EL (cell line): ENCODE measurements at places on chromosomes 7 and 10.

DNA sequence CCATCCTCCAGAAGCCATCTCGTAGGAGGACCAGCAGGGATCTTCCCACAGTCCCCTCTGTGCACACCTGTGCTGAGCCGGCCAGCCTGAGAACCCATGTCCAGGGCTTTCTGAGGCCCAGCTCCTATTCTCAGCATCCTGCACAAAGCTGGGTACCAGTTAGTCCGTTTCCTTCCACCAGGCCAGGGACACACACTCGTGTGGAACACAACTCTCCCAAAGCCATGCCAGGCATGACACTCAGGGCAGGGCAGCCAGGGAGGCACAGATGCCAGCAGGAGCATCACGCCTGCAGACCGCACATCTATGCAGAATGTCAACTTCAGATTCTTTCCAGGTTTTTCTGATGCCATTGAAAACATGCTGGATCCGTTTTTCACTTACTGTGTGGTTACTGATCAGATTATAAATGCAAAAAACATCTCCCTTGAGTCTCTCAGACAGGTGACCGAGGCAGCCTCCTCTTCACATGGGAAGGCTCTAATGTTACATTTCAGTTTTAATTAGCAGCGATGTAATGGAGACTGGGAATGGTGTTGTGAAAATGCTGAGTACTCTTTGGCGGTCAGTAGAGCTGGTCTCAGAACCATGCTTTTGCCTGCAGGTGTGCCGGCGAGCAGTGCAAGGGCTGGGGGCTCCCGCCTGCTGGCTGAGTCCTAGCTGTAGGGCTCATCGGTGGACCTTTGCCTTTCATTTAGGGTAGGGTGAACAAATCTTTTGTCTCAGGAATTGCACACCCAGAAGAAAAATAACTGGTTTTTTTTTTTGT, 3.3 kb upstream of the SUN1 start:
- DNase-seq: no peak

DNA sequence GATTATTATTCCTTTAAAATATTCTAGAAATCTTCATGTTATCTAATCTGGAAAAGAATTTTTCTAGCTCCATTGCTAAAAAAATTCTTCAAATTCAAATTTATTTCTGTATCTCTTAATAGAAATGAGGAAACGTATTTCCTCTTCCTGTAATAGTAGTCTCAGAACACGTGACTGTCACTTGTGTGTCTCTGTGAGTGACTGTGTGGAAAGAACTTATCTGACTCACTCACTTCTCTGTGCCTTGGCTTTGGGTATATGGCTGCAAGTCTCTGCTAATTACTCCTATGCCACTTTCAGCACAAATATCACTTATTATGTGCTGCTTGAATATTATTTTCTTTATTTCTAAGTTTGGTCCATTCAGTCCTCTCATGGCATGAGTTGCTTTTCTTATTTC, 132.7 kb downstream of the CNTNAP2 start:
- DNase-seq: no peak

- DNase-seq: peak; percentile 69
Measured at GRCh38 chr10:16606421-16606820, 84.7 kb upstream of the C1QL3 start.

DNA sequence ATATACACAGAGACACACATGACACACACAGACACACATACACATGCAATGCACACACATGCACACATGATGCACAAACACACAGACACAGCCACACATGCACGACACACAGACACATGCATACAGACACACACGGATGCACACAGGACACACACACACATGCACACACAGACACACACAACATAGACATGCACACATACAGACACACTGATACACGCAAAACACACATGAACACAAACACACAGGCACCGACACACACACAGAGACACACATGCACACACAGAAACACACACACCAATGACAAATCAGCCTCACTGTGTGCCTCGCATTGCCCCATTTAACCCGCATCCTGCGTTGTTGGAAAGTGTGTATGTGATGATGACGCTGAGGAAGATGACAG, 232.4 kb downstream of the ADARB2 start:
- DNase-seq: no peak

DNA sequence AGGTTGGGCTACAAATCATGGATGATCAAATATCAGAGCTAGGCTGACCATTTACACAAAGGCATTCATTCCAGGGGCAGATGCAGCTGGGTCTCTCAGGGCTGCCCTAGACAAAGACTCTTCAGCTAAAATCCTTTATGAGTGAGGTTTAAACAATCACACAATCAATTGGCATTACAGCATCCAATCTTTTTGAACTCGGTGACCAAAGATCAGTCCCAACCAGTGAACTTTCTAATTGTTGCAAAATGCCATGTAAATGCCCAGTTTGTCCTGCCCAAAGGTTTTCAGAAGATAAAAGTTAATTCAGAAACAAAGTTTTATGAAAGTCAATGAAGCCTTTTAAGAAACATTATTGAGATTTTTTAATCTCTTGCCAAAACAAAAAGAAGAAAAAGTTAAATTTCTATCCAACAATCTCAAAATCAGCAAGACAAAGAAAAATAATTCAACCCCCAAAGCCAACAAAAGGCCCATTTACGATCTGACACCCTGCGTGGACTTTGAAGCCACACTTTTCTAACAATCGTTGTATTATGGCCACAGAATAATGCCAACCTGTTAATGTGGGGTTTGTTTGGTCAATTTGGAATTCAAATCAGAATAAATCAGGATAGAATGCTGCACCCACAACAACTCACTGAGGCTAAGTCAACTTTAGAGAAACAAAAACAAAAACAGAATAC, 40.9 kb downstream of the GPR37 start:
- no peak for DNase-seq

- no peak for DNase-seq
Measured at GRCh38 chr10:72808001-72808400, 85.5 kb upstream of the OIT3 start.

DNA sequence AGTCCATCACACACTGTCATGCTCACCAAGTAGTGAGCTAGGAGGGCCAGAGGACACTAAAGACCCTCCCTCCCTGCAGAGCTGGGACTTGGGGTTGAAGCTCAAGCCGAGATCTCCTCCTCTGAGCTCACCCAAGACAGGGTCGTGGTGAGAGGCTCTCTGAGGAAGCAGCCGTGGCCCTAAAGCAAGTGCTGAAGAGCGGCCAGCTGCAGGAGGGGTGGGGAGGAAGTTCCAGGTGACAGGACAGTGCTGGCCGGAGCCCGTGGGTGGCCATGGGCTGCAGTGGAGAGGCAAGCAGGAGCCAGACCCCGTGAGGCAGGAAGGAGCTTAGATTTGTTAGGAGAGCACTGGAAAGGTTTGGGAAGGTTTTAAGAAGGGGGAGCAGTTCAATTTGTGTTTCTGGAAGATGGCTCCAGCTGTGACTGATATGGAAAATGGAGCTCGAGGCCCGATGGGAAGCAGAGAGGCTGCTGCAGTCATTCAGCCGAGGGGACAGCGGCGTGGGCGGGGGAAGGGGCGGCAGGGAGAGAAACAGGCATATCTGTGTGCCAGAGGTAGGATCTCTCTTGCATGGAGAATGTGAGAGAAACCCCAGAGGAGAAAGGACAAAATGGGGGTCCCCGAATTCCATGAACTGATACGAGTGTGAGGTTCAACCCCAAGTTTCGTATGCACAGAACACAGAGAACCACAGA, 26.9 kb upstream of the DNAAF5 start:
- no peak for DNase-seq

DNA sequence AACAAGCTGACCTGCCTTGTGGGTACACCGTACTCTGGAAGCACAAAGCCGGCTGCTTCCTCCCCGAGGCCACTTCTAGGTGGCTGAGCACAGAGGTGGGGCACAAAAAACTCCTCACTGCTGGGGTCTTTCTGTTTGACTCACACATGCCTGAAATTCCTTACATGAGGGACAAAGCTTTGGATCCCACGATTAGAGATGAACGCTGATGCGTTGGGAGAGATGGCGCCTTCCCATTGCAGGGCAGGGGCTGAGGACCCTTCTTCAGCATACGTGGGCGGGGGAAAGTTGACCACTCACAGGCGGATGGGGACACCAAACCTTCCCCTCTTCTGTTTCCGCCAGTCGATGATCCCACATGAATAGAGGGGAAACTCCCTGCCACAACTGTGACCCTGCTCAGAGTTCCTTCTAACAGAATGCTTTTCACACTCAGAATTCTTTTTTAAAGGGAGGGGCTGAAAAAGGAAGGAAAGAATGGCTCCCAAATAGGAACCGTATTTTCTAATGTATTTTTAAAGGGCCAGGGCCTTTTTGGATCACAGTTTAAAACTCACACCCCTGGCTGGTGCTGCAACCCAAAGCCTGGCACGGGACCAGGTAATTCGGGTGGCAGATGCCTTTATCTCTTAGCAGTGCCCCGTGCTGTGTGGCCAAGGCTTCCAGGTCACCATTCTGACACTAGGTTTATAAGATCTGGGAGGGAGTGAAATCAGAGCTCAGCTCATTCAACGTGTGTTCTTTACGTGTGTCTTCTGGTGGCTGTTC, 134.0 kb downstream of the PRKAG2 start:
- peak; percentile 21 for DNase-seq

GRCh38 chr7:36906448-36906847, 182.2 kb upstream of the AOAH start:
- DNase-seq: no peak

DNA sequence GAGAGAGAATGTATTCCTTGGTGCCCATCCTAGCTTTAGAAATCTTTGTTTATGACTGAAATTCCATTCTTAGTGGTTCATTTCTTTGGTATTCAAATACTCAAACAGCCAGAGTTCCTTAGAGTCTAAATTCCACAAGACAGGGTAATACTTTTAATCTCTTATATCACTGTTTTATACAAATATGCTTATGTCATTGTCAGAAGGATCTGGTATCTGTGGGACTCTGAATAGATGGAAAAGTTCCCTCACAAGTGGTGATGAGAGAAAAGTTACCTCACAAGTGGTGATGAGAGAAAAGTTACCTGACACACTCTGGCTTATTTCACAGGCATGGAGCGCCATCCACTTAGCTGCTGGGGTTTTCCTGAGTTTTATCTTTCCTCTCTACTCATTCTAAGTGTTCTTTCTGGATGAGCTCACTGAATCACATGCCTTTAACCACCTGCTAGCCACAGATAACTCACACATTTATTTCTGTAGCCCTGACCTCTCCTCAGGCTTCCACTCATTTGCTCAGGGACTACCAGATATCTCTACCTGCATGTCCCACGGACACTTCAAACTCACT, 784.0 kb downstream of the SUGCT start:
- peak; percentile 88 for DNase-seq

DNA sequence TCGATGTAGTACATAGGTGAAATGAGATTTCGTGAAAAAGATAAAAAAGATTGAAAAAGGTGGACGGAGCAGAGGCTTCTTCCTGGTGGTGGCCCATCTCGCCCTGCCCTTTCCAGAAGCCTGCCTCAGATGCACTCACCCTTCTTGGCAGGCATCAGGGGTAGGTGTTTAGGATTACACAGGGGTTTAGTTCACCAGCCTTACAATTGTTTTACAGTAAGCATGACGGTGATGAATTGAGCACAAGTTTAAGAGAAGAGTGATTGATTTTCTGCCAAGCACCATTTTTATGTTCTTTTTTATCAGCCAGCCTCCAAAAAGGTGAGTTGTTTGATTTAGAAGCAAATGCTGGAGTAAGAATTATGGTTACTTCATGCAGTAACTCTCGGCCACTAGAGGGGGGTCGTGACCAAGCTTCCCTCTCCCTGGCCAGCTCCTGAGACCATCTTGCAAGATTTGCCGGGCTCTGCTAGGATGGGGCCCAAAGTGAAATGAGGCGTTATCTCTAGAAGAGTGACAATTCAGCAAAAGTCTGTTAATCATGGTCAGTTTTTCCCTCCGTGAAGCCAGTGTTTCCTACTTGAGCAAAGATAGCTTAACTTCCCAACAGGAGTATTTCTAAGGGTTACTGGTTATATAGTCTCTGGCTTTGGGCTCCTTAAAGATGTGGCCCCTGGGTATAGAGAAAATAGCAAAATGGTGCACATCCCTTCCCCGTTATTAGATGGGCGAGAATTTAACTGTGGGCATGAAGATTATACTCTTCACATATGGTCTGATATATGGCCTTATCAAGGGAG, 228.8 kb downstream of the BMPER start:
- peak; percentile 75 for DNase-seq

GRCh38 chr7:55050281-55050680, 31.5 kb downstream of the EGFR start:
- DNase-seq: peak; percentile 46

DNA sequence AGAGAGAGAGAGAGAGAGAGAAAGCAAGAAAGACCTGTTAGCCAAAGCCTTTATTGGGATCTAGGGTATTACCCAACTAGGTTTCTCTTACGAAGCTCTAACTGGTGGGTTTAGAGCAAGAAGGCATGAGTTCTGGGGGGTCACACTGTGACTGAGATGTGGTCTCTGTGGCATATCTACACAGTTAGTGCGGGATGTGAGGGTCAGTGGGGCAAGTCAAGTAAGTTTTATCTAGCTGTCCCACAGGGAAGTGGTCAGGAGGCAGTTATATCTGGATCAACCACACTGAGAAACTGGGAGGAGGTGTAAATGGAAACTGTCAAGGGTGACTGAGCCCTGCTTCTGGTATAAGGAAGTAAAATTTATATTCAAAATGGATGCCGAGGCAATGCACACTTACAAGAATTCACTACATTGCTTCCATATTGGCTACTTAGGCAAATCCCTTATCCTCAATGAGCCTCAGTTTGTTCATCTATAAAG, 331.6 kb upstream of the HPS1 start:
- no peak for DNase-seq

GRCh38 chr7:130419658-130420057, 21.2 kb downstream of the CEP41 start:
- no peak for DNase-seq

GRCh38 chr7:91957823-91958222, 17.2 kb downstream of the AKAP9 start:
- no peak for DNase-seq

- DNase-seq: no peak
Measured at GRCh38 chr10:6513476-6513875, 66.6 kb downstream of the PRKCQ start.

DNA sequence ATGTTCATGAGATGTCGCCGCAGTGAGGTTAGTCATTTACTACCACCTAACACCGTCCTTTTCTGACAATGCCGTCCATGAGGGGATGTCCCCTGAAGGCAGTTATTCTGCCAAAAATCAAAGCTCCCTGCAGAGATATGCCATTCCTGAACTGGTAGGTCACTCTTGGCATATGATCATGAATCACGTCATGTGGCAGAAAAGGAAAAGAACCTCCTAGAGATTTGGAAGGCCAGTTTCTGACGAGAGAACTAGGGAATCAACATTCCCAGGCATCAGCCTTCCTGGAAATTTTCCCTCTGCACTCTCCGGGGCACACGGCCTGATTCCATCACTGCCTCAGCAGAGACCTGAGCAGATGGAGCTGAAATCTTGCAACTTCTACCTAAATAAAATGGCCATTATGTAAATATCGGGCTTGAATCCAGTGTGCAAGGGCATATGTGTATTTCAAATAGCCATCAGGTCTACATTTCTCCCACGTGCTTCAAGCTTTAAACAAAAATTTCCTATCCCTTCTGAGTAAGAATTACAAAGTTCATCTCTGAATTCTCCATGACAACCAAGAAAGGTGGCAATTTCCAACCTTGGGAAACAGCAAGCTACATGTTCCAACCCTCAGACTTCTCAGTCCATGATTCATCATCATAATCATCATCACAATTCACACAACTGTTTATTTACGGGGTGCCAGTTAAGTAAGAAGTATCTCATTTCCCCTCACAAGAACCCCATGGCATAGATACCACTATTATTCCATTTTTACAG, 46.5 kb downstream of the AMPH start:
- DNase-seq: peak; percentile 92

- DNase-seq: no peak
Measured at GRCh38 chr10:18483516-18484186, 167.7 kb downstream of the NSUN6 start.

- DNase-seq: no peak
Measured at GRCh38 chr7:54483523-54483922, 58.7 kb upstream of the VSTM2A start.
